ENCODE measurements at places on chromosomes 11 and 22.

DNA sequence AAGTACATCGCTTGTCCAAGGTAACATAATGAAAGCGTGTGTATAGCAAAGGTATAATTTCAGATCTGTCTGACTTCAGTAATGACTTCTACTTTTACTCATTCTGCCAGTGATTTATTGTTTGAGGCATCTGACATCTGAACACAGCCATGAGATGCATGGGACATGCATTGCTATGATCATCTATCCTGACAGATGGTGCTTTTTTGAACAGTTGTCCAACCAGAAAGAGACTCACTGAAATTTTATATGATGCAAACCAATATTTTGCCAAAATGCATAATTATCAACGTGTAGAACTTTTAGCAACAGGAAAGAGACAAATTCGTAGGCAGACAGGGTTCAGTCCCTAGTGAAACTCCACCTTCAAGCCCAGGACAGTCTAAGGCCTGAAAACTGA, 19.6 kb downstream of the OR5M3 start:
- DNase-seq = no peak

GRCh38 chr11:43021466-43021865, 290.3 kb upstream of the API5 start:
- DNase-seq = no peak

- DNase-seq = no peak
Measured at GRCh38 chr11:61667684-61668305, 12.4 kb upstream of the DAGLA start.

GRCh38 chr11:79243422-79244210, 197.2 kb downstream of the TENM4 start:
- no peak for DNase-seq

GRCh38 chr22:50139843-50140415, 30.6 kb upstream of the PANX2 start:
- no peak for DNase-seq

DNA sequence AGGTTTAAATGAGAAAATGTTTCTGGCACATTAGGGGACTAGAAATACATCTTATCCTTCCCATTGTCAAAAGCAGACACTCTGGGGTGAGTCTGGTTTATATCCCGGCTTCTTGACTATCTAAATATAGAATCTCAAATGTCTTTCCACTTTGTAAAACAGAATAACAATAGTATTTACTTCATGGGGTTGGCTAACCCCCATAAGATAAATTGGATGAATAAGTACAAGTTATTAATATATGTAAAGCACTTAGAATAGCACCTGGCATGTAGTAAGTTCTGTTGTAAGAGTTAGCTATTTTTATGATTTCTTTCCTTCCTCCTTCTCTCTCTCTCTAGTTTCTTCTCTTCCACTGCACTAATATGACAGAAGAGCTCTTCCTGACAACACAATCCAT, 499.1 kb downstream of the INSC start:
- no peak for DNase-seq

DNA sequence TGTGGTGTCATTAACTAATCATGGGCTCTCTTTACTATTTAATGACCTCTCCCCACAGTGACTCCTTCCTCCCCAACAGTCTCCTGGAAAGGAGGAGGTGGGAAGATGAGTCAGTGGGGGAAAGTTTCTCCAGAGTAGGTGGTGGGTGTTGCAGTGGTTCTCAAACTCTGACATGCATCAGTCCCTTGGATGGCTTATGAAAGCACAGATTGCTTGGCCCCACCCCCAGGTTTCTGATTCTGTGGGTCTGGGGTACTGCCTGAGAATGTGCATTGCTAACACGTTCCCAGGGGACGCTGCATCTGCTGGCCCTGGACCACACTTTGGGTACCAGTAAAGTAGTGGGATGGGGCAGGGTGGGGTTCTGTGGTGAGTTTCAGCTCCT, 9.8 kb downstream of the CD82 start:
- no peak for DNase-seq

DNA sequence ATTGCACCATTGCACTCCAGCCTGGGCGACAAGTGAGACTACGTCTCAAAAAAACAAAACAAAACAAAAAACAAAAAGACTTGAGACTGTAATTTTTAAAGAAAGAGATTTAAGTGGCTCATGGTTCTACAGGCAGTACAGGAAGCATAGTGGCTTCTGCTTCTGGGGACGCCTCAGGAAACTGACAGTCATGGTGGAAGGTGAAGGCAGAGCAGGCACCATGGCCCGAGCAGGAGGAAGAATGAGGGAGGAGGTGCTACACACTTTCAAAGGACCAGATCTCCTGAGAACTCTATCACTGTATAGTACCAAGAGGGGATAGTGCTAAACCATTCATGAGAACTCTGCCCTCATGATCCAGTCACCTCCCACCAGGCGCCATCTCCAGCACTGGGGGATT, 52.0 kb downstream of the CBL start:
- no peak for DNase-seq

GRCh38 chr22:36811094-36811800, 5.6 kb downstream of the PVALB start:
- no peak for DNase-seq

- no peak for DNase-seq
Measured at GRCh38 chr11:110921742-110922521, 209.7 kb upstream of the ARHGAP20 start.

GRCh38 chr11:16049611-16050010, 306.7 kb downstream of the SOX6 start:
- DNase-seq = no peak

DNA sequence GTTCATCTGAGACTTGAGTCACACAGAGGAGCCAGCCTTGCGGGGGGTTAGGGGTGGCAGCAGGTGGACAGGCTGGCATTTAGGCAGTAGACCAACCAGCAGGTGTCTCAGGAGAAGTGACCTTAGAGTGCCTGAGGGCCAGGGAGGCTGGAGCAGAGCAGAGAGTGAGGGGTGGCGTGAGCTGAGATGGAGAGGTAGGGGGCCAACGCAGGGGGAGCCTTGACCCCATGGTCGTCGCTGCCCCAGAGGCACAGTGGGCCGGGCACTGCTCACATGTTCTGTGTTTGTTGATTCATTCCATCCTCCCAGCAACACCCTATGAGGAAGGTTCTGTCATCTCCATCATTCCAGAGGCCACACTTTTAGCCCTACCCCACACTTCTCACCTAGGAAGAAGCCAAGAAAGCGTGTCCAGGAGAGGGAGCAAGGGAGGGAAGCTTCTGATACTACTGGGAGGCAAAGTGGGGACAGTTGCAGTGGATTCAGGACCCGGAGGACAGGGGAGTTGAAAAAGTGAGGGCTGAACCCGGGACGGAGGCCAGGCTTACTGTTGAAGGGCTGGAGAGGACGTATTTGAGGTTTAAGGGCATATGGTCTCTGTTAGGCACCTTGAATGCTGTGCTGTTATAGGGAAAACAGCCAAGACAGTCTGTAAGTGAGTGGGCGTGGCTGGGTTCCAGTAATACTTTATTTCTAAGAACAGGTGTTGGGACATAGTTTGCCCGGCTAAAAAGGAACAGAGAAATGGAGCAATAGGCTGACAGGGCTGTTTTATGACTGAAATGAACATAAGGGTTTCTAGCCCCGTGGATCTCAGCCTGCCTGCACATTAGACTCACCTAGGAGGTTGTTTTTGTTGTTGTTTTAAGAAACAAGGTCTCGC, 7.3 kb downstream of the SART1 start:
- no peak for DNase-seq

DNA sequence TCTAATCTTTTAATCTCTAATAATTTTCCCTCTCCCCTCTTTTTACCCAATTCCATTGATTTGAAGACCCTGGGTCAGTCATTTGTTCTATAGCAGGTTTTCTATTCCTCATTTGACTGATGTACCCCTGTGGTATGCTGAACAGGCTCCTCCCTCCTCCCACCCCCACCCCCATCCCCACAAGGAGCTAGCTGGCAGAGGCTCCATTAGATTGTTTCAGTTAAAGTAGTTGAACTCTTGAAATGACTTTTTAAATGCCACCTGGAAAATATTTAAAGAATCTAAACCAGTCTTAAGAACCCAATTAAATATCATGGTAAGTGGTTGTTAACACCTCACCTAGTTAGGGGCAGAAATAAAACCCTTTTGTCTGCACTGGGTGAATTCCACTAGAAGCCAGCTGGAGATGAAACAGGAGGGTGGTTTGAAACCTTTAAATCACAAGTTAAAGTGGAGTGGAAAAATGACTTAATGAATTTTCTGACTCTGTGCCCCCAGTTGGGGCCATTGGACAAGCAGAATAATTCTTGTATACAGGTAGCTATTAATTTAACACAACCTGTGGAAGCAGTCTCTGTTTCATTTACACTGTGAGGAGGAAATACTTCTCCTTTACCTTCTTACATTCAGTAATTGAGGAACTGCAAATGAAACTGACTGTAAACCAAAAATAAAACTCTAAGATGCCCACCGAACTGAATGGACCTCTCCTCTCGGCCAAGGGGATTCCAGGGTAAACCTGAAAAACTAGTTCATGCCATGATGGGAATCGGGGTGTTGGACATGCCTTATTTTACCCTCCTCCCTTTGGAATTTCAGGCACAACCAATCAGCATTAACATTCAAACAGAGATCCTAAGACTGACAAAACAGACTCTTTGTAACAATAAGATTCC, 30.7 kb downstream of the PRR5L start:
- no peak for DNase-seq

DNA sequence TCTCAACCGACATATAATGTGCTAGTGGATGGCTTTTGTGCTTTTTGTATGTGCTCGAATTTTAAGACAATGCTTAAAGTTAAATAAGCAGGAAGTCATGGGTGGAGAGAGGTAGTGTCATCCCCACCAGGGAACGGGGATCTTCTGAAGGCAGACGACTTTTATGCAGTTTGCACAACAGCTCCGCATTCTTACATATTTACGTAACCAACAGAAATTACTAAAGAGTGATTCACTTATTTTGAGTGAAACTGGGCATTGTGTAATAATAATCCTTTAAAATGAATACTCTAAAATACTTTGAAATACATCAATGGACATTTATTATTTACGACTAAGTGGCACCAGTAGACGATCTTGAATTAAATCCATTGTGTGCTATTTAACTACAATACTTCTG, 305.1 kb downstream of the CNTN5 start:
- peak; percentile 2 for DNase-seq

DNA sequence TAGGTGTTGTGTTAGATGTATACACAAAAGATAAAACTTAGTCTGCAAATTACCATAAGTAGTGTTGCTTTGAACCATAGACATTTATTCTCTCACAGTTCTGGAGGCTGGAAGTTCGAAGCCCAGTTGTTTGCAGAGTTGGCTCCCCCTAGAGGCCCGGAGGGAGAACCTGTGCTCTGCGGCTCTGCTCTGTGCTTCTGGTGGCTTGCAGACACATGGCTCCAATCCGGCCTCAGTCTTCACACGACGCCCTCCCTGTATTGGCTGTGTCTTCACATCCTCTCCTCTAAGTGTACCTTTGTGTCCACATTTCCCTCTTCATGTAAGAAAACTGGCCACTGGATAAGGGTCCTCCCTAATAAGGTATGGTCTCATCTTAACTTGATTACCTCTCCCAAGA, 128.4 kb downstream of the OPCML start:
- no peak for DNase-seq

- no peak for DNase-seq
Measured at GRCh38 chr11:33387996-33388395, 130.8 kb downstream of the HIPK3 start.

GRCh38 chr22:24593836-24594568, 1.1 kb upstream of the LRRC75B start:
- no peak for DNase-seq

GRCh38 chr11:21514316-21514715, 678.6 kb upstream of the ANO5 start:
- DNase-seq = no peak

DNA sequence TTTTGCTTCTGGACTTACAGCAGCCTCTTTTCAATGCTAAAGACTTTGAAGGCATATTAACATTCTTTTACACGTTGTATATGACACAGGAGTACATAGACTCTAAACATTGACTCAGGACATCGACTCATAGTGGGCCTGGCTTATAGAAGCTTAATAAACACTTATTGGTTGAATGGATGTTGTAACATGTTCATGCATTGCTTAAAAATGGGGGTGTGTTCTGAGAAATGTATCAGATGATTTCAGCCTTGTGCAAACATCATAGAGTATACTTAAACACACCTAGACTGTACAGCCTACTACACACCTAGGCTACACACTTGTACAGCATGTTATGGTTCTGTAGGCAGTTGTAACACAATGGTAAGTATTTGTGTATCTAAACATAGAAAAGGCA, 17.9 kb downstream of the TTC17 start:
- DNase-seq = no peak

DNA sequence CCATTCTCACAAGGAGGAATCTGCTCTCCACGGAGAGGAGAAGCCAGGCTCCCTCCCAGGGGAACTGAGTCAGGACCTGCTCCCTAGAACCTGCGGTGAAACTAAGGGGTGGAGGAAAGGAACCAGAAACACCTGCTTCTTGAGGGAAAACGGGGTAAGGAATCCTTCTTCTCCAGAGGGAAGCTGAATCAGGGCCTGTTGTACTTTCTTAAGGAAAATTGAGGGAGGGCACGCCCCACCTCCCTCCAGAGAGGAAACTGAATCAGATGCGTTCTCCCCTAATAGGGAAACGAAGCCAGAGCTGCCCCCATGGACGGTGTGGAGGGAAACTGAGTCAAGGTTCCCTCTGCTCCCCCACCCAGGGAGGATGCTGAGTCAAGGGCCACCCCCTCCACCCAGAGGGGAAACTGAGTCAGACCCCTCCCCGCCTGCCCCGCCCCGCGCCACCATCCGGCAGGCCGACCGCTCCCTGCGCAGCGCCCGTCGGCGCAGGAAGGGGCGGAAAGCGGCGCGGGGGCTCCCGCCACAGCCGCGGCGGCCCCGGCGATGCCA, 393 bp downstream of the RELA start:
- DNase-seq = peak; percentile 55

DNA sequence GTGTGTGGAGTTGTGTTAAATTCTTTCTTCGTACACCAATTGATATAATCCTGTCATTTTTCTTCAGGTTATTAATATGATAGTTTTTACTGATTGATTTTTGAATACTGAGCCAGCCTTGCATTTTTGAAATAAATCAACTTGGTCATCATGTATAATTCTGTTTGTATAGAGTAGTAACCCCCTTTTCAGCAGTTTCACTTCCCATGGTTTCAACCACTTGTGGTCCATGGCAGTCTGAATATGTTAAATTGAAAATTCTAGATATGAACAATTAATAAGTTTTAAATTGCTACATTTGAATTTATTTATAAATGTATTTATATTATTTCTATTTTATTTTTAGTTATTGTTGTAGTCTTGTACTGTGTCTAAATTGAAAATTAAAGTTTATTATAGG, 32.6 kb downstream of the MS4A6A start:
- DNase-seq = no peak

DNA sequence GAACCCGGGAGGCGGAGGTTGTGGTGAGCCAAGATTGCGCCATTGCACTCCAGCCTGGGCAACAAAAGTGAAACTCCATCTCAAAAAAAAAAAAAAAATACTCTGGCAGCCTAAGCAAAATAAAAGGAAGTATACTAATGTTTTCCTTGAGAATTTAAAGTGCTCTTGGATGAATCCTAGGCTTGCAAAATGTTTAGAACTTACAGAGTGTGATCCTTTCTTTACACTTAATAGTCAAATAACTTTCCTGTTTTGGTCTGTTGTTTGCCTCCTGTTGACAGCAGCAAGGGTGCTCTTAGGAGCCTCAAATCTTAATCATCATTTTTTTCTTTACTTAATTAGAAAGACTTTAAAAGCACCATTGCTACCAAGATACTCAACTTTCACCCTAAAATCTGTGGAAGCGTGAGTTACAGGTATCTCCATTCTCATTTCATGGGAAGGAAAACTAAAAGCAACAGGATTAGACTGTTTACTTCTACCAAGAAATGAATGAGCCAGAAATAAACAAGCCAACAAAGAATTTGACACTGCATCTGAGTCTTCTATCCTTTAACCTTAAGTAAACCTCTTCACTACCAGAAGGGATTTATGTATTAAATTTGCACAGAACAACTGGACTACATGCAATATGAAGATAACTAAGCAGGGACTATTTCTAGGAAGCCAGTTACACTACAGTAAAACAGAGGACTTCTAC, 38.7 kb upstream of the CRTAM start:
- DNase-seq = no peak
